Activated effector memory CD4-positive, alpha-beta T cell treated with Interleukin-2 at 50 U/mL for 16 hours (primary cell): ENCODE measurements at places on chromosomes 3 and 15.

DNA sequence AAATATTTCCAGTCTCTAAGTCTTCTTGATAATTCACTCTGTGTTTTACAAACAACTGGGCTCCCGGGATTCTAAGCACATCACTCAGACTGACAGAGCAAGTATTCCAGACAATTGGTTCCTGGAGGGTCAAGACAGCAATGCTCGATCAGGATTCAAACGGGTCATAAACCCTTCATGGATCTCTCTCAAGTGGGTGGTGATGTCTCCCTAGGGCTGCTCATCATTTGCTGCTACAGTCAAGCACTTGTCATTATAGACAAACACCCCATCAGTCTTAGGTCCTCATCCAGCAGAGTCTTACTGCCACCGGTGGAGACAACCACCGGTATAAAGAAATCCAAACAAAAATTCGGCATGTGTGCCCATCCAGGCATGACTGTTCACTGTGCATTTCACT, 921.1 kb downstream of the FHIT start:
- no peak for DNase-seq

DNA sequence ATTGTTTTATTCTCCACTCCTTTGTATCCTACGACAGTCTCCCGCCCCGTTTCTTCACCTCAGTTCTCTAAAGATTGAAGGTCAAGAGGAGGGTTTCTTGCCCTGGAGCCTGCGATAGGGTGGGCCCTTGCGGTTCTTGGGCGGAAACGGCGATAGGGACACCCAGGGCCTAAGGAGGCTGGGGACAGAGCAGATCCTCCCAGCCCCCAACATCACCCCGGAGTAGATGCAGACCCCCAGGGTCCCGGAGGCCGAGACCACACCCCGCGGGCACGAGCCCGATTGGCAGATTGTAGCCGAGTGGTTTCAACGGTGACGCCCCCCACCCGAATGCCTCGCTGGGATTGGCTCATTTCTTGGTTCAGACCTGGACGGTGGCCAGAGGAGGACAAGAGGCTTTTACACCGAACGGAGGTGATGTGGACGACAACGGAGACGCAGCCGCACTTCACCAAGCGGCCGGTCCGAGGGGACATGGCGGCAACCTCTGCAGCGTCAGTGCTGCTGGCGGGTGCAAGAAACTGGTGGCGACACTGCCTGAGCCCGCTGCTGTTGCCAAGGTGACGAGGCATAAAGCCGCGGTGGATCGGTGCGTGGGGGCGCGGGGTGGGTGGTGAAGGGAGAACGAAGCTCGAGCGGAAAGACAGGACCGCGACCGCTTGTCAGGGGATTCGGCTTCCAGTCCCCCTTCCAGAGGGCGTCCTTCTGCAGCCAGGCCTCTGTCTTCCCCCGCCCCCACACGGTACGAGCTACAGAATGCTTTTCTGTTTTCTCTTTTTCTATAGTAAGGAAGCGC, 19.0 kb upstream of the MCF2L2 start:
- DNase-seq: peak; percentile 47

DNA sequence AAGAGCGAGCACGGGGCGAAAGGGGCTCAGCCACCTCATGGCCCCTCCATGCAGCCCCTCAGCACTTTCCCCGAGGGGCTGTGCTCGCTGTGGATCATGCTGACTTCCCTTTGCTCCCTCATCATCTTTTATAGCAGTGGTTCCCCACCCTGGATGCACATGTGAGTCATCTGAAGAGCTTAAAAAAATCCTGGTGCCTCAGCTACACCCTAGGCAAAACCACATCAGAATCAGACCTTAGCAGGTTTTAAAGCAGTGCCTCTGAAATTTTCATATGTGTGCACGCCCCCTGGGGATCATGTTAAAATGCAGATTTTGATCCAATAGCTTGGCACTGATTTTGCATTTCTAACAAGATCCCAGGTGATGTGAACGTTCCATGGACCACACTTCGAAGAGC, 50.9 kb downstream of the FEM1B start:
- no peak for DNase-seq

DNA sequence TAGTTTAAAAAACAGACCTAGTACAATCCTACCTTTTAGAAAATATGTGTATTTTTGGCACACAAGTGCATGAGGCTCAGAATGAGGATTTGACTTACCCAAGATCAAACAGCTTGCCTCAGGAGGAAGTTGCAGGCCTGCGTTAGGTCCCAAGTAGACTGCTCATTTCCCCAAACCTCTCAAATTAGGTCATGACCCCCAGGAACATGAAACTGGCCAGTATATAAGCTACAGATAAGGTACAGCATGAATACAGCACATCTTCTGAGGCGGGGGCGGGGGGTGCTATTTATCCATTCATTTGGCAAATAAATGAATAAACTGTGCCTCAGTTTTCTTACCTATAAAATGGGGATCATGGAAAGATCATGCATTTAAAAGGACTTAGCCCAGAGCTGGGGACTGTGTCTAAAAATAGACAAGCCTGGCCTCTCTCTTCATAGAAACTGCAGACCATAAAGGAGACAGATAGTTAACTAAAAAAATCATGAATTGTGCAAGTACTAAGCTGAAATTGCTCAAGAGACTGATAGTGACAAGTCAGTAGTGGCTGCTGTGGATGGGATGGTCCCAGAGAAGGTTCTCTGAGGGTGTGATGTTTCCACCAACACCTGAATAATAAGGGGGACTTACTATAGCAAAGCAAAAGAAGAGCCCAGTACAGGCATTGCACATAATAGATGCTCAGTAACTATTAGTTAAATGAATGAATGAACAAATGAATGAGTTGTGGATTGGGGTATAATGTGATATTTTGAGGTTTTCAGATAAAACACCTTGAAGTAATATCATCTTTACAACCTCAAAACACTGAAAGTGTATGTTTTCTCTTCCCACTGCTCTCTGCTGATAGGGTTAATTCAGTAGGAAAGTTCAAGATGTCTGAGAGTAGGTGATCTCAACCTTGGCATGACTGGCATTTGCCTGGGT, 258.5 kb upstream of the PROK2 start:
- no peak for DNase-seq

GRCh38 chr3:126394977-126395321, 240 bp downstream of the CFAP100 start:
- no peak for DNase-seq

- no peak for DNase-seq
These were observed 14.2 kb upstream of the CEP152 start for GRCh38 chr15:48825075-48825474.

DNA sequence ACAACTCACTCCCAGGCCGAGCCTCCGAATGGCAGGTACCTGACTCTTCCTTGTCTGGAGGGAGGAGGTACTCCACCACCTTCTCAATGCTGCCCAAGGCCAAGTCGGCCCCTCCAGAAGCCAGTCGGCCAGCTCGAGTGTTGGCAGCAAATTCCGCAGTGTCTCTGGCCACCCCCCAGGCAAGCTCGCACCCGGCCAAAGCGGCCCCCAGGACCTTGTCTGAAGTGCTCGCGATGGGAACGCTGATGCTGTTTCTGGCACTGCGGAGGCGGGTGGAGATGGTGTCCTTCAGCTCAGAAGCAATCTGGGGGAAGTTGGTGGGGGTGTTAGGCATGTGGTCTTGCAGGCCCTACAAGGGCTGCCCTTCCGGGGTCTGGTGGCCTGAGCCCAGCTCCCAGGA, 9.2 kb downstream of the PLIN1 start:
- no peak for DNase-seq

GRCh38 chr3:116449546-116450350, 4.5 kb upstream of the LSAMP start:
- no peak for DNase-seq

DNA sequence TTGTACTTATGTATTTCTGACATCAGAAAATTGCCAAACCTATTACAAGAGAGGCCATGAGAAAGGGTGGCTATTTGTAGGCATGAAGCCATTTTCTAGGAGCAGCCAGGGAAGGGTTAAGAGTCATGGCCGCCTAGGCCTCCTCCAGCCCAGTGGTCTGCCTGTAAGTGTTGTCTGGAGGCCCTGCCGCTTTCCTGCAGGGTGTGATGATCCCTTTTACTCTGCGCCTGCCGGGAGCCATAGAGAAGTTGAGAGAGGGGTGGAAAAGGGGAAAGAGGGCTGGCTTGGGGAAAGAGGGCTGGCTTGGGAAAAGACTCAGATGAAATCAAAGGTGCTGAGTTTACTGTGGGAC, 29.1 kb upstream of the KCTD6 start:
- no peak for DNase-seq

DNA sequence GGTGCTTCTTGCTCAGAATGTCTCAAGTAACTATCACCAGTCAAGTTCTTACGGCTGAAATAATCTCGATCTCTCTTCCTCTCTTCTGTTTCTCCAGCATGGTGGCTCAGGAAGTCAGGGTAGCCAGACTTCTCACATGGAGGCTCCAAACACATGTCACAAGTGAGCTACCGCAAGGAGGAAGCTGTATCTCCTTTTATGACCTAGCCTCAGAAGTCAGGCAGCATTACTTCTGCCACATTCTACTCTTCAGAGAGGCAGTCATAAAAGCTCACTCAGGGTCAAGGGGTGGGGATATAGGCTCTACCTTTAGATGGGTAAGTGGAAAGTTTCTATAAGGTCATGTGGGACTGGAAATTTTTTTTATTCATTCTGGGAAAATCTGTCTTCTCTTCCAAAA, 86.6 kb upstream of the NEO1 start:
- no peak for DNase-seq

GRCh38 chr3:129291236-129291886, 12.7 kb downstream of the HMCES start:
- DNase-seq: no peak

DNA sequence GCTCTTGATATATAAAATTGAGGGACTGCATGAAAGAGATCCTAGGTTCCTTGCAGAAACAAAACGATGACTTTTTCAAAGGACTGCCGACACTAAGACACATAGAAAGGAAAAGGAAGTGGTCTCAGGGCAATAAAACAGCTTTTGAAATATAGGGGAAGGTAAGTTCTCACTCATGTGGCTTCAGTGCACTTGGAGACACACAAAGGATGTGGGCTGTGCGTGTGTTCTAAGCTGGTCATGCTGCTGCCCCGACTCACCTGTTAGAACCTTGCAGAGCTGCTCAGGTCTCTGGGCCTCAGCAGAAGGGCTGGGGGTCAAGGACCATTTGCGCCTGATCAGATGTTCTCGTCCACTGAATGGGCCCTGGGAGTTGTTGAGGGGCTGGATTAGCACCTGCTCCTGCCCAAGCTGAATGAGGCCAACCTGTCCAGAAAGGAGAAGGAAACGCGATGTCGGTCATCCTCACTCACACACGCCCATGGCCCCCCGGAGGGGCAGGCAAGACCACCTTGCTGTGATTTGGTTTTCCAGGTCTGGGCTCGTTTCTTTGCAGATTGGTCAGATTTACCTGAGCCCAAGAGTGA, 11.1 kb downstream of the ADAMTS17 start:
- peak; percentile 33 for DNase-seq

GRCh38 chr3:105827959-105828358, 40.9 kb downstream of the CBLB start:
- no peak for DNase-seq

DNA sequence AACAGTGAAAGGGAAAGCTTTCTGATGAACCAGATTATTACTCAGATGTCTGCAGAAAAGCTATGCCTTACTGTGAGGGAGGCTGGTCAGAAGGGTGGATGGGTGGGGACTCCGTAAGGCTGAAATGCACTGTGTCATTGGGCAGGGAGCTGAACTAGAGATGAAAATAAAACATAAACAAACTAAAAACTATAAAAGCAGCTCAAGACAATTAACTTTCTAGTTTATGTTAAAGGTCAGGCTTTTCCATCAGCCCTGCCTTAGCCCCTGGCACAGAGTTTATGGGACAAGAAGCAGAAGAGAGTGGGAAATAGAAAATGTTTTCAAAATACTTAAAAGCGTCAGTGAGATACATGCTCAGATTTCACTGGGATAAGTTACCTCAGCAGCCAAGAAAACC, 310.0 kb upstream of the UBE2E2 start:
- DNase-seq: no peak

GRCh38 chr3:18010001-18010400, 267.6 kb upstream of the TBC1D5 start:
- no peak for DNase-seq

DNA sequence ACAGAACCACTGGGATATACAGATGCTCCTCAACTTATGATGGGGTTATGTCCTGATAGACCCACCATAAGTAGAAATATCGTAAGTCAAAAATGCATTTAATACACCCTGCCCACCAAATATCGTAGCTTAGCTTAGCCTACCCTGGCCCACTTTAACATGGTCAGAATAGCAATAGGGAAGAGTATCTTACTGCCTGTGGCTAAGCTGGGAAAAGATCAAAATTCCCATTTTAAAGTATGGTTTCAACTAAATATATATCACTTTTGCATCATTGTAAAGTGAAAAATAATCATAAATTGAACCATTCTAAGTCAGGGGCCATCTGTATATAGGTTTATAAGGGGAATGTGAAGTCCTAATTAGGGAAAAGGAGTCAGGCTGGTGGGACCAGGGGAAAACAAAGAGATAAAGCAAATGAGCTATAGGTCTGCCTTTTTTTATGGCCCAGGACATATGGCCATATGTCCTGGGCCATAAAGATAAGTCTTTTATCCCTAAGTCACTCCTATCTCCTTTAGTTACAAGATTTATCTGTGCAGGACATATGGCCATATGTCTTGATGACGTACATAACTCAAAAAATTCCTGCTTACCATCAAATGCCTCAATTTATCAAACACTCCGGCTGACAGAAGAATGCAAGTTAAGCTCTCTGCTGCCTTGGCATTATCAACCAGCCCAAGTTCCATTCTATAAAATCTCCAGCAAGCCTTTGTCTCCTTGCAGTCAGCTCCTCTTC, 11.2 kb downstream of the RTP3 start:
- DNase-seq: no peak

DNA sequence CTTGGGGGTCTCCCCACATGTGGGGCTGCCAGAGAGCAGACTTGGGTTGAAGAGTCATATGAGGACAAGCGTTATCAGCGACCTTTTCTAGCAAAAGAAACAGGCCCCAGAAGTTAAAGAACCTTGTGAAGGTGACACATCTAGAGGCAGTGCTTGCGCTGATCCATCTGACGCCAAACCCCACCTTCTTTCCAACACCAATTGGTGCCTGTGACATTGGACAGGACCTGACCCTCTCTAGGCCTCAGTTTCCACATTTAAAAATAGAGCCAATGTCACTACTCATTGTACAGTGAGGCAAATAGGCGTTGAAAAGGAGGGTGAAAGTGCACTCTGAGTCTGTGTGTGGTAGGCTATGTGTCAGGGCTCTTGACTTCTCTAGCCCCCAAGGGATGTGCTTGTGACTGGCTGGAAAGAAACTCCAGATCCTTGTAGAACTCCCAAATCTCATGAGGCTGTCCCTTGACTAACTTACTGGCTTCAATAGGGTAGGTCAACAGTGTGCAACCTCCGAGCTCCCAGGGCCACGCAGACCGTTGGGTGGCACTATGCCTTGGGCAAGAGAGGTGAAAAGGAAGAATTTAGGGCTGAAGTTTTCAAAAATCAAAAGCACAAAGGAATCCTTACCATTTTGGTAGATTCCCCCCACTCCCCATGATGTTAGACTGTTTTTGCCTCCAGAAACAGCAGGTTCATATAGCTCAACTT, 666 bp upstream of the FAM219B start:
- no peak for DNase-seq

- no peak for DNase-seq
These were observed 90.6 kb downstream of the EEFSEC start for GRCh38 chr3:128243602-128244504.
